MCF 10A (cell line): ENCODE measurements at places on chromosomes 1 and 21.

DNA sequence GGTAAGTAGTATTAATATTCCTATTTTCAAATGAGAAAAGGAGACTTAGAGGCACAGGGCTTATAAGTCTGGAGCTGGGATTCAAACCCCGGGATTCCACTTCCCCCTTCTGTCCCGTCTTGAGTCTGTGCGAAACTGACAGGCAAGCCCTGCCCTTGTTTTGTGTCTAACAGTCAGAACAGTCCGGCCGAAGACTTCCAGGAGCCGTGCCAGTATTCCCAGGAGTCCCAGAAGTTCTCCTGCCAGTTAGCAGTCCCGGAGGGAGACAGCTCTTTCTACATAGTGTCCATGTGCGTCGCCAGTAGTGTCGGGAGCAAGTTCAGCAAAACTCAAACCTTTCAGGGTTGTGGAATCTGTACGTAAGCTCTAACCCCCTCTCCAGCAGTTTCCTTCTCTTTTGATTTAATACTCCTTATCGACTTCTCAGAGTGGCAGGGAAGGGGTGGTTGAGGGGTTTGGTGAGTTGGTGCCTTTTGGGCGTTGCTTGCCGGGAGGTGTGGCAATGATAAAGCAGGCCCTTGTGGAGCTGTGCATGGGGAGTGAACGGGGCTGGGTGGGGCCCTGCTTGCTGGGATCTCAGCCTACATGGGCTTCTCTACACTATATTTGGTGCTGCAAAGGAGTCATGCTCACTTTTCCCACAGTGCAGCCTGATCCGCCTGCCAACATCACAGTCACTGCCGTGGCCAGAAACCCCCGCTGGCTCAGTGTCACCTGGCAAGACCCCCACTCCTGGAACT, 29.4 kb downstream of the IL6R start:
- no peak for DNase-seq

GRCh38 chr1:90007979-90008404, 13.1 kb downstream of the ZNF326 start:
- no peak for DNase-seq

DNA sequence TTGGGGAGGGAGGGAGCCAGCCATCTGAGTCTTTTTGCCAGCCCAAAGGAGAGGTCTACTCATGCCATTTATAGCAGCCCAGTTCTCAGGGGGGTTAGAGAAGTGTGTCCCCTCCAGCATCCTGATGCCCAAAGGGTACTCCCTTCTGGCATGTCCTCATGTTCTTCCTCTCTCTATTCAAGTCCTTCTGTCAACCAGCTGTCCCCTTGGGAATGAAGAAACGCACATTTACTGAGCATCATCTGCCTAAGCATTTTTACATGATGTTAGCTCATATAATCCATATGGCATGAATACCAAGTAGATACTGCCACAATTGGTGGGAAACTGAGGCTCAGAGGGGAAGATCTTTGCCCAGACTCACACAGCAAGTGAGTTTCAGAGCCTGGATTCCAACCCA, 14.8 kb upstream of the TACSTD2 start:
- DNase-seq: no peak

DNA sequence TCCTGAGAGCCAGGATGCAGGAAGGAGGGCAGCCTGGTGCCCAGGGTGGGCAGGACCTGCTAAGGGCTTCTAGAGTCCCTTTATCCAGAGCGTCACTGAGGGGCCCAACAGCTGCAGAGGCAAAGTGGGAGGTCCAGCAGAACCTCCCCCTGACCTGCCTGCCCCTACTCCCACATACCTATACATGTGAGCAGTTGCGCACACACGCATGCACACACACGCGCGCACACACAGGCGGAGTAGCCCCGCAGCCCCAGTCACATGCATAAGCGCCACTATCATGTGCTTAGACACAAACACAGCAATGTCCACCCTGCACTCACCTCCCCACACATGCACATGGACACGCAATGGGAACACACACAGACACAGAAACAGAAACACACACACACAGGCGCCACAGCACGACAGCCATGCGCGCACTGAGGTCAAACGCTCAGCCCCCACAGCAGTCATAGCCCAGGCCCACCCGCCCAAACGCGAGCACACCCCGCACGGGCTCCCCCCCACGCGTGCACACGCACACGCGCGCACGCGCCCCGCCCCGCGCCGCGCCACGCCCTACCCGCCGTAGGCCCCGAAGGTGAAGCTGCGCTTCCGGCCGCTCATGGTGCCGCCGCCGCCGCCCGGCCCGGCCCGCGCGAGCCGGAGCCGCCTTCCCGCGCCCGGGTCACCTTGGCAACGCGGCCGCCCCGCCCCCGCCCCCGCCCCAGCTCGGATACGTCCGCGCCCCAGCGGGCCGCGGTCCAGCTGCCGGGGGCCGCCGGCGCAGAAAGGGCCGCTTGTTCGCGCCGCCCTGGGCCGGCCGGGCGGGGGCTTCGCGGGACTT, 17.7 kb downstream of the RAP1GAP start:
- peak; percentile 21 for DNase-seq

DNA sequence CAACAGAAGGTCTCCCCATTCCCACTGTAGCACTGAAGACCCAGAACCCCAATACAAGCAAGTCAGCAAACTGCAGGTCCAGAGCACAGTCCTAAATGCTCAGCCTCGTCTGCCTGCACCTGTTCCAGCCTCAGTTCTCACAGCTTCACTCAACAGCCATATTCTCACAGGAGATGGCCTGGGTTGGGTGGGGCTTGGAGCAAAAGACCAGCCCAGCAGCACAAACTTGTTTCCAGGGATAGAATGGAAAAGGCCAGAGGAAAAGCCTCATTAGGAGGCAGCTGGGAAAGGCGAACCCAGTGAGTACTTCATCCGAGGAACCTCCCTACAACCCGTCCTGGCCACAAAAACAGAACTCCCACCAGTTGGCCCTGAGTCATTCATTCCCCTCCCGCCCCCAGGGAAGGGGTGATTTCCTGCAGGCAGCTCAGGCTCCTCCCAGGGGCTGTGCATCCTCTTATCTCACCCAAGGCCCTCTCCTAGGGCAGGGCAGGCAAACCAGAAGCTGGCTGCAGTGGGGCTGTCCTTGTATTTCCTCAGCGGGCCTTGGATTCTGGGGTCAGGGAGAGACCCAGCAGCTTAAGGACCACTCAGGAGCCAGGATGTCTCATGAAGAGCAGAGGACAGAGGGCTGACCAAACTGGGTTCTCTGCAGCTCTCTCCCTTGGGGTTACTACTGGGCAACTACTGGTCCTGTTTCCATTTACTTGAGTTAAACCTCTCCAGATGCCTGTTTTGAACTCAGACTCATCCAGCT, 7.4 kb upstream of the MPL start:
- peak; percentile 38 for DNase-seq

GRCh38 chr1:53087332-53088285, 25.6 kb downstream of the PODN start:
- no peak for DNase-seq

DNA sequence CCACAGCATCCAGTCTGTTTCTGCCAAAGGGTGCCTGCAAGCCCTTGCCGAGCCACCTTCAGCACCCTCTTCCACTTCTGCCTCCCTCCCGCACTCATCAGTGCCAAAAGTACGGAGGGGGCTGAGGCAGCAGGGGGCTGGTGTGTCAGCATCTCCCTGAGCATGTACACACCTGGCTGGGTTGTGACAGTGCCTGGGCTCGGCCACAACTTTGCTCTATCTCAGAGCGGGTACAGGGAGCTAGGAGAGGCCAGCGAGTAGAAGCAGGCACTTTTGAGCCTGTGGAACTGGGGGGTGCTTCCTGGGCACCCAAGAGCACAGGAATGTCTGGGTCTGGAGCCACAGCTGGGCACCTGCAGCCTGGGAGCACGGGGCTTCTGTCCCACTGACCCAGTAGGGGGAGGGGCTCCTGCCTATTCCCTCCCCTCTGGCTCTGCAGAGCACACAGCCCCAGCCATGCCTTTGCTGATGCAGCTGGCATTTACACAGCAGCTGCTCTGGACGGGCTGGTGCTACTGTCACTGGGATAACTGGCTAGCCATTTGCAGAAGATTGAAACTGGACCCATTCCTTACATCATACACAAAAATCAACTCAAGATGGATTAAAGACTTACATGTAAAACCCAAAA, 319.8 kb upstream of the RRP15 start:
- no peak for DNase-seq

DNA sequence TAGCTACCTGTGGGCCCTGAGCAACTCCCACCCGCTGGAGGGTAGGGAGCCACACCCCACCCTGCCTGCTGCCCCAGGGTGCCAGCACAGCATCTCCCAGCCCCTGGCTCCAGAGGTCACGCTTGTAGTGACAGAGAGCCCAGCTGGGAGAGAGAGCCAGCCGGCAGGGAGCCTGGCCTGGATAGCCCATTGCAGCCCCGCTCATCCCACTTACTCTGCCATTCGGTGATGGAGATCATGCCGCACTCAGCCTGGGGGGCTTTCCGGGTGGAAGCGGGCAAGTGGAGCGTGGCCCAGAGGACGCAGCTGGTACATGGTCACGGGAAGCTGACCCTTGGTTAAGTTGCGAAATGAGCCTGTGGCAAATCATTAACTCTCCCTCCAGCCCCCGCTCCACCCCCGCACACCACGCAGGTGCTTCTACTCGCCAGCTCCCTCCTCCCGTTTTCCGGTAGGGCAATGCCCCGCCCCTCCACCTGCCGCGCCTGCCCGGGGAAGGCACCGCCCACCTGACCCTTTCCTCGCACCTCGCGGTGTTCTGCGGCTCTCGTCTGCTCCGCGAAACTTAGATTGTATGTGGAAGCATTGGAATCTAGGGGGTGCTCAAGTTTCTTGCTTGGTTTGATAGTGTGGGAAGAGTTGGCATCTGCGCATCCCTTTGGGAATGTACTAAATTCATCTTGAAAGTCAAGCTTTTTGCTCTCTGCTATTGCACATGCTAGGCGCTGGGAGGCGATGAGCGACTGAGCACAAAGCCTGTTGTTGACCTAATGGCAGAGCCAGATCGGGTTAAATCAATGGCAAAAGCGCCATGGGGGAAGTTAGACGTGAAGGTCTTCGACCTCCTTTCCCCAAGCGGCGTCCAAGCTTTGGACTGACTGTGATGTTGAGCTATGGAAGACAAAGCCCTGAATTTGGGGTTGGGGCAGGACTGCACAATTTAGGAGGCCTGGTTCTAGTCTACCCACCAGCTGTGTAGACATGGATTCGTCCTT, at the start of gene GOLT1A:
Gene GOLT1A, minus strand, starts transcription at position 321 of the 995 bp plus-strand sequence. Its CDS starts 82 bp downstream, at position 239.
- peak; percentile 93 for DNase-seq

DNA sequence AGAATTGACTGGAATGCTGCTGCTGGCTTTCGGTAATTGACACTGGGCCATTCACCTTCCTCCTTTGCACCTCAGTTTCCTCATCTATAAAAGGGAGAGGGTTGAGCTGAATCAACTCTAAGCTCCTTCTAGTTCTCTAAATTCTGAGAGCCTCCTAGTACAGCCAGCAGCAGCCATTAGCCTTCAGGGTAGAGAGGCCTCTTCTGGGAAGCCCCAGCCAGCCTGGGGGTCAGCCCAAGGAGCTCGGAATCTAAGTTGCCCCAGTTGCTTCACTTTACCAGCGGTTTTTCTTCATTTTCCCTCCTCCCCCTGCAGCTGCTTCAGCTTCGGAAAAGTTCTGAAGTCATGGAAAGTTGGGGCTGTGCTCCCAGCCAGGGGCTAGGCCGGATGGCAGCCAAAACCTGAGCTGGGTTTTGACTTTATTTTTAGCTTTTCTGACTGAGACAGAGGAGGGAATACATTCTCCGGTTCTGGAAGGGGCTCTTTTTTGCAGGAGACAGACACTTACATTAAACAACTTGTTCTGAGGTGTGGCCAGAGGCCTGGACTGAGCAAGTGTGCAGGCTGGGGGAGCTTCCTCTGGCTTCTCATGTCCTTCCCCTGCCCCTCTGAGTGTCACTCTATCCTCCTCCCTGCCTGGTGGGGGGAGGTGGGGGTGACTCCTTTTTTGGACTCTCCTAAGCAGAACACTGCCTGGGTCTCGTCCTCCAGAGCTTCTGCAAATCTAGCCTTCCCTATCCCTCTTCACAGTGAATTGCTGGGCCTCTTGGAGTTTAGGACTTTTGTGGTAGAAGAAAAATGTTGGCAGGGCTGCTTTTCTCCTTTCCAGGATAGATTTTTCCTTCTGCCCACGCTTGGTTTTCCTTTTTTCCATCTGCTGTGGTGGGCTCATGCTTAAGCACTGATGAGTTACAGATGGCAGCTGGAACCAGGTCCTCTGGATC, 14.4 kb downstream of the LMNA start:
- peak; percentile 44 for DNase-seq

- DNase-seq: no peak
These were observed 7.7 kb upstream of the KCNE1 start for GRCh38 chr21:34519694-34520093.

- DNase-seq: no peak
These were observed 2.0 kb downstream of the MTARC2 start for GRCh38 chr1:220750131-220750515.

GRCh38 chr21:35838350-35838749, 222.0 kb downstream of the SETD4 start:
- no peak for DNase-seq

GRCh38 chr1:40997096-40997495, 17.6 kb downstream of the CTPS1 start:
- no peak for DNase-seq

GRCh38 chr1:36843906-36844610, 190.3 kb downstream of the GRIK3 start:
- no peak for DNase-seq

- peak; percentile 100 for DNase-seq
These were observed 132.7 kb upstream of the IPO9 start for GRCh38 chr1:201696217-201696761.

DNA sequence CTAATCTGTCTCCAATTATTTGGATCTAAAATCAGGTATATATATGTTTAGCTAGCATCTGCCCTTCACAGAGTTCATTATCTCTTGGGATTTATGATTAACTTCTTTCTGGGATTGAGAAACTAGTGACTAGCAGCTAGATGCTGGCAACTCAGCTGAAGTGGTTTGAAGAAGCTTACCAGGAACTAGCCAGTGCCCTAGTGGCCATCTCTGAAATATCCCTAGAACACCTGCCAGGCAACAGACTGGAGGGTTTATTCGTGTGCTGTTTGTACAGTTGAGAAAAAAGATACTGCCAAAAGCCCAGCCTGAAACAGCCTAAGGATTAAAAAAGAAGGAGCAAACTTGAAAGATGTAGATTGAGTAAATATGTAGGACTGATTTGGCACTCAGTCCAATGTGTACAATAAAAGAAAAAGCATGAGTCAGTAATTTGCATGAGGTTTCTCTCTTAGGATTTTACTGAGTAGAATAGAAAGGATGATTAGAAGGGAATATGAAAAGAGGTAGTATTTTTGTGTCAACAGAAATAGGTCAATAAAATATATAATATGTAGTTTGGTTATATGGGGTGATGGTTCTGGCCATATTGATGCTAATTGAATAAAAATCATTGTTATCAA, 1144.6 kb upstream of the ADGRL2 start:
- peak; percentile 47 for DNase-seq
